ENCODE measurements at places on chromosomes 3 and 15.

GRCh38 chr3:169509780-169510692 is 153.5 kb downstream of the MECOM start:
- no peak for DNase-seq

- no peak for DNase-seq
Observed at GRCh38 chr3:111734652-111735051, 124.4 kb upstream of the PHLDB2 start.

DNA sequence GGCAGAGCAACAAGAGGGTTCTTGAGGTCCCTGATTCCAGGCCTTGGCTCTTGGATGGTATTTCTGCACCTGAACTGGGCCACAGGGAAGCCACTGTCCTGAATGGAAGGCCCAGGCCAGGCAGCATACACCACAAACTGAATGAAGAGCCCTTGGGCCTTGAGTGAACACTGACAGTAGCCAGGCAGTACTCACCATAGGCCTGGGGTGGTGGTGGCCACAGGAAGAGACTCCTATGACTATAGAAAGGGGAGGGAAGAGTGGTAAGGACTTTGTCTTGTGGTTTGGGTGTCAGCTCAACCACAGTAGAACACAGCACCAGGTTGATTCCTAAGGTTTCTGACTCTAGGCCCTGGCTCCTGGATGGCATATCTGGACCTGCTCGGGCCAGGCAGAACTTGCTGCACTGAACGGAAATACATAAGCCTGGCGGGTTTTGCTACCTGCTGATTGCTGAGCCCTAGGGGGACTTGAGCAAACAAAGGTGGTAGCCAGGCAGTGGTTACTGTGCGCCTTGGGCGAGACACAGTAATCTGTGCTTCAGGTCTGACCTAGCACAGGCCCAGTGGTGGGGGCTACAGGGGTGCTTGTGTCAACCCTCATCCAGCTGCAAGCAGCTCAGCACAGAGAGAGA is 241.4 kb downstream of the ISL2 start:
- no peak for DNase-seq

- no peak for DNase-seq
Observed at GRCh38 chr3:160343132-160343531, 55.9 kb downstream of the IFT80 start.

DNA sequence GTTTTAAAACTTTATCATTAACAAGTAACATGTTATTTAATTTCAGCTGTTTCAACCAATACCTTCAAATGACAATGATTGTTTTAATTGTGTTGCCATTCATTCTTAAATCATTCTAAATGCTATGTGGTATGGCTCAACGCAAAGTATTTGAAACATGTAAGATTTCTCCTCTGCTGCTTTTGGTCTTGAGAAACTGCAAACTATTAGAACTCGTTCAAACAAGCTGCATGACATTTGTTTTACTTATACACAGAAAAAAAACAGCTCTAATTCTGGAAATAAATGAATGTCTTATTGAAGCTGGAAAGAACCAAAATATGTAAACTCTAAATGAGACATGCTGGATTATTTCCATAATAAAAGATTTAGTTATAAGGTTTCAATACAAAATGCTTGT is 29.3 kb downstream of the FBN1 start:
- no peak for DNase-seq

GRCh38 chr3:96814651-96815567 is 515 bp downstream of the EPHA6 start:
- DNase-seq = no peak

DNA sequence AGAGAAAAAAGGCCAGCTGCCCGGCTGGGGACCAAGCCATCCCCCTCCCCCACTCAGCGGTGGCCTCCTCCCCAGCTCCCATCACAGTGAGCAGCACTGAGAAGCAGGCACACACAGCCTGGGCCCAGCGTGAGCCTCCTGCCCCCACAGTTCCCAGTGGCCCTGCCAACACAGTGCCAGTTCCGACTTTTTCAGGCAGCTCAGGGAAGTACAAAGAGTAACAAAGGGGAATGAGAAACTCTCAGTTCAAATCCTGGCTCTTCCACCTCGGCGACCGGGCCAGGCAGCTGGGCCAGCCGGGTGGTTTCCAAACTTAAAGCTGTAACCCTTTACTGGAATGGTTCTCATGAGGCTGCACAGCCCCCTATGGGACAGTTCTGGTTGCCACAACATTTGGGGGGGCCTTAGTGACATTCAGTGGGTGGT is 18.5 kb downstream of the TNK2 start:
- no peak for DNase-seq

DNA sequence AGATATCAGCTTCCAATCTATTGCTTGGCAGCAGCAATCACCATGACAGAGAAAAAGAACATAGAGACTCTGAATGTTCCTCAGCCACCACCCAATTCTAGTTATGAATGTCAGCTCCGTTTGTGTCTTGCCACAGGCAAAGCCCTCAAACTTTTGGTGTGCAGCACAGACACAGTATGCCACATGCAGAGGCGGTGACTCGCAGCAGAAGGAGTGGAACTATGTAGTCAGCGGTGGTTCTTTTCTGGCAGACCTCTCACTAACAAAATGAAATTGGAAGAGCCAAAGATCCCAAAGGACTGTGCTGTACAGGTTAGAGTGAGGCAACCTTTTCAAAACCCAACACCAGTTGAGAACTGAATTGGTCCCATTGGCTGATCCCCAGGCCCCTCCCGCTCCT is 220.9 kb downstream of the SLC9A9 start:
- DNase-seq = no peak

- no peak for DNase-seq
Observed at GRCh38 chr3:126389794-126390146, 4.9 kb upstream of the CFAP100 start.

DNA sequence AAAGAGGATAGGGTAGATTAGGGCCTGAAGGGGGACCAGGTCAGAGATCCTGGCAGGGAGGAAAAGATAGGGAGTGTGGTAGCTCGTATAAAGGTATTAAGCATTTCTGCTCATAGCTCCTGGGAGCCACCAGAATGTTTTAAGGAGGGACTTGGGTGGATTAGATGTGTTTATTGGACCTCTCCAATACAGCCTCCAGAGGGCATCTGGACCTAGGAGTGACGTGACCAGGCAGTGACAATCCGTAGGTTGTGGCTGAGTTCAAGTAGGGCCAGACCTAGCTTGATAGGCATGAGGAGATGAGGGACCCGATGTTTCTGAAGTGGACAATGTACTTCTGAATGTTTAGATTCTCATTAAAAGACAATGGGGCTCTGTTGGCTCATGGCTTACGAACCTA is 435.2 kb downstream of the MCTP2 start:
- no peak for DNase-seq

GRCh38 chr15:52291204-52291603 is 4.4 kb downstream of the MYO5C start:
- no peak for DNase-seq

DNA sequence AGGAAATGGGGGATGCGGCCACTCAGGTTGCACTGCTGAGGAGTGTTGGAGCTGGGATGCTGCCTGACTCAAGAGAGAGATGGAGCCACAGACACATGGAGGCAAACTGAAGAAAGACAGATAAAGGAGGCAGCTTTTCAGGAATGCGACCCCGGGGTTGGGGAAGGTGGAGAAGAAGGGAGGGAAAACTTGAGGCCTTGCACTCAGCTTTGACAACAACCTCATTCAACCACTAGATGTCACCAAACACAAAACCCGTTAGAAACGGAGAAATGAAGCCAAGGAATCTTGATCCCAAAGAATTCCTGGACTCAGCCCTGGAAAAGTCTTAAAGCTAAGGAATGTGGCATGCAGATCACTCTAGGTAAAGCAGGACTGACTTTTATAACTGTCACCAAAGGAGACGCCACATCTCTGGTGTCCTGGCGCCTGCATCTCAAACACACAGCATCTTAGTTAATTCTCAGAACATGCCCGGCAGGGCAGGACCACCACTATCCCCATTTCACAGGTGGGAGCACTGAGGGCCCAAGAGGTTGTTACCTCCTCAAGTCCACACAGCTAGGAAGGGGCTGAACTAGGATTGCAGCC is 59.6 kb upstream of the LMCD1 start:
- no peak for DNase-seq

All from upper lobe of left lung (tissue), 6 donors.